Renal cortex interstitium (tissue), 15 donors: ENCODE measurements at places on chromosomes 6 and 20. TPM values are rescaled to one million over a fixed set of nuclear protein-coding genes. Genes with fewer than 3 reads are reported as not detected.
A peak's percentile ranks its signal among the peaks of the same experiment; 100 is the strongest.

The ABHD12 gene
- polyA plus RNA-seq, result 49.7 TPM

The RSPH3 gene
- 22.6 TPM for polyA plus RNA-seq

The GNAS-AS1 gene
- 0.97 TPM for polyA plus RNA-seq

The TMEM217 gene
- polyA plus RNA-seq, result 2.5 TPM

The KCNK16 gene
- polyA plus RNA-seq, result not detected

The OPRM1 gene
- not detected for polyA plus RNA-seq

The TSBP1 gene
- polyA plus RNA-seq, result 0.13 TPM

The NSFL1C gene
- 110 TPM for polyA plus RNA-seq

The TAGAP gene
- 0.84 TPM for polyA plus RNA-seq

The RHAG gene
- 0.56 TPM for polyA plus RNA-seq

The C4A gene
- 15.7 TPM for polyA plus RNA-seq

The NKX2-4 gene
- not detected for polyA plus RNA-seq

The RAB32 gene
- polyA plus RNA-seq, result 29.4 TPM

The MMP24 gene
- polyA plus RNA-seq, result 1.6 TPM

DNA sequence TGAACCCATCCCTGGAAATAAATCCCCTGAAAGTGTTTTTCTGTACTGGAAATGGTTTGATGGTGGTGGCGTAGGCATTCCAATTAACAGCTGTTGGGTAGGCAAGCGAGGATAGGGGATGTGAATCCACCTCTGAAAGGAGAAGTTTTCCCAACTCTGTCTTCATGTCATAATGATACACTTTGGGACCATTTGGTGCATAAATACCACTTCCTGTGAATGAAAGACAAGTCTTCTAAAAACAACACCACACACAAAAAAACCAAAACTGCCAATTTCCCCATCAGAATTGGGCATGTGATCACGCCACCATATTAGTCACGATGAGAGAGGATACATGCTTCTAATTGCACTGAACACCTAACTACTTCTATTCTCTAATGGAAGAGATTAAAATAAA, 6.4 kb downstream of the VNN2 start:
- DNase-seq, result no peak

- DNase-seq, result no peak
Measured at GRCh38 chr20:53439046-53439445, 154.6 kb downstream of the ZNF217 start.

DNA sequence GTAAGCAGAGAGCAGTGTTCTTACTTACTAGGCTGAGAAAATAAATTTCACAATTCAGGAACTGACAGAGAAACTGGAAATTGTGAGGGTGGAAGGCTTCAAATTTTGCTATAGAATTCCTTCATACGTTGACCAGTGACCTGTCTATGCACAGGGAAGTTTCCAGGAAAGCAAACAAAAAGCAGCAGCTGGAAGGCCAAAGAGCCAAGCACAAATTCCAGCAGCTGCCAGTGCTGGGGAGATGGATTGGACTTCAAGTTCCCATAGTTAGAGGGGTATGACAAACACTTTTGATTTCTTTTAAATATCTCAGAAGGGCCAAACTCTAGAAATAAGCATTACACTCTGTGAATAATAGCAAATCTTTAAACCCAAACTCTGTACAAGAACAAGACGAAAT, 299.1 kb upstream of the KCNQ5 start:
- no peak for DNase-seq

GRCh38 chr6:73074175-73074574, 151.1 kb downstream of the KHDC1L start:
- no peak for DNase-seq

DNA sequence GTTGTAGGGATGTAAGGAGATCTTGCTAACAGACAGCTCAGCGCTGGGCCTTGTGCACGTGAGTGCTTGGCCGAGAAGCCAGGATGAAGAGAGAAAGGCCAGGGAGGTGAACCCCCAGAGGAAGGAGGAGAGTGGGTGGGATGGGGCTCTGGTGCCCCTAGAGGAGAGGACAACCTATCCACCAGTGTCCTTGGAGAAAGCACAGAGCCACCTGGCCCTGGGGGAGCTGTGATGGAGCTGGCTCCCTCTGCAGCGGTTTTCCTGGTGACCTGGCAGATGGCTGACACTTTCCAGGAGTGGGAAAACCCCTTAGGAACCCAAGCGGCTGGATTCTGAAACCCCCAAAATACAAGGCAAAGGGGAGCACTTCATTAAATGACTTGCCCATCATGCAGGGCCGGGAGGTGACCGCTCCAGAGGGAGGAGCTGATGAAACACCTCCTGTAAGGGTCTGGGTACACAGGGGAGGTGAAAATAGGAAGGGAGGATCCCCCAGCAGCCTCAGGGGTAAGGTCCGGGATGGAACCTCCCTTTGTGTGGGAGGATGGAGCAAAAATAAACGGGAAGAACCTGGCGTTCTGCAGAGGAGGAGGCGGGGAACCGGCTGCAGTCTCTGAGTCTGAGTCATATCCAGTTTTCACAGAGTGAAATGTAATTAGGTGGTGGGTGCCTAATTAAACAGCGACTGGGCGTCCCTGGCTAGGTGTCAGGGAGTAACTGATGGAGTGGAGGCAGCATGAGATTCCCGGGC, 80.4 kb downstream of the SULF2 start:
- DNase-seq, result no peak

DNA sequence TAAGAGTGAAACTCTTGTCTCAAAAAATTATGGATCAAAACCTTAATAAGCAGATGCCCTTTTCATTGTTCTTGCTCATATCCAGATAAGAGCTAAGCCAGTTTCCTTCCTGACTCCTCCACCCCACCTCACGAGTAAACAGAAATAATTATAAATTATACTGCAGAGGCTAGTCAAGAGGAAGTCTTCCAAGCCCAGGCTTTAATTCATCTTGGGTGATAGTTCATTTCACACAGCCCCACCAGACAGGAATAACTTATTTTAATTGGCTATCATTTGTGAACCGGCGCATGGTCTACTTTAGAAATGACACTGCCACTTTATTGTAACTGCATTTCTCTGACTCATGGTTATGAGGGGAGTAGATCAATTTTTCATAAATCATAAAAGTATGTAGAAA, 102.0 kb downstream of the BTBD3 start:
- DNase-seq, result no peak

DNA sequence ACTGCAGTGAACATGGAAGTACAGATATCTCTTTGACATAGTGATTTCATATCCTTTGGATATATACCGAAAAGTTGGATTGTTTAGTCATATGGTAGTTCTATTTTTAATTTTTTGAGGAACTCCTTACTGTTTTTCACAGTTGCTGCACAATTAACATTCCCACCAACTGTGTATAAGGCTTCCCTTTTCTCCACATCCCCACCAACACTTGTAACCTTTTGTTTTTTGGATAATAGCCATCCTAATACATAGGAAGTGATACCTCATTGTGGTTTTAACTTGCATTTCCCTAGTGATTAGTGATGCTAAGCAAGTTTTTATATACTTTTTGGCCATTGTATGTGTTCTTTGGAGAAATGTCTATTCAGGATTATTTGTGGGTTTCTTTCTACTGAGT, 45.1 kb upstream of the TENT5A start:
- no peak for DNase-seq

- DNase-seq, result no peak
Measured at GRCh38 chr6:40936818-40937251, 102.2 kb downstream of the UNC5CL start.

DNA sequence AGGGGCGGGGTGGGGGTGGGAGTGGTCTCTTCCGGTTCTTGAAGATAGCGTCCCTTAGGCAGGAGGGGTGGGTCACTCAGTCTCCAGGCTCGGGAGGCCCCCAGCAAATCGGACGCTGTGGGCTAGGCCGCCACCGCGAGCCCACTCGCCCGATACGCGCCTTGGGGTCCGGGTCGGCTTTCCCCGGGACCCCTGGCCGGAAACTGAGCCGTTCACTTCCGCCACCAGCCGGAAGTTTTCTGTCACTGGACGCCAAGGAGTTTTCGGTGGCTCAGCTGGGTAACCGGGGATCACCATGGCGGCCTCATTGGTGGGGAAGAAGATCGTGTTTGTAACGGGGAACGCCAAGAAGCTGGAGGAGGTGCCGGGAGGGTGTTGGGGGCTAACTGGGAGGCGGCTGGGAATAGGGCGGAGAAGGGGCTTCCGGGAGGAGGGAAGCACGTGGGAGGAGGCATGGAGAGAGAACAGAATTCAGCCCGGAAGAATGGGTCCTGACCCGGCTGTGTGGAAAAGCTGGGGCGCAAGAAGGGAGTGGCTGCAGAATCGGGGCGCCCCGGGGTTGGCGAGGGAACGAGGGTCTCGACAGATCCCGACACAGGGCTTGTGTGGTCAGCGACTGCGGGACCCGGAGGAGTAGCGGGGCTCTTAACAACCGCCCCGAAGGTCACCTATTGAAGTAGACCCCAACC, at the start of gene ITPA:
Gene ITPA, plus strand, starts transcription at position 242 of the 689 bp plus-strand sequence. Its CDS starts 54 bp downstream, at position 296.
- DNase-seq, result peak; percentile 52

DNA sequence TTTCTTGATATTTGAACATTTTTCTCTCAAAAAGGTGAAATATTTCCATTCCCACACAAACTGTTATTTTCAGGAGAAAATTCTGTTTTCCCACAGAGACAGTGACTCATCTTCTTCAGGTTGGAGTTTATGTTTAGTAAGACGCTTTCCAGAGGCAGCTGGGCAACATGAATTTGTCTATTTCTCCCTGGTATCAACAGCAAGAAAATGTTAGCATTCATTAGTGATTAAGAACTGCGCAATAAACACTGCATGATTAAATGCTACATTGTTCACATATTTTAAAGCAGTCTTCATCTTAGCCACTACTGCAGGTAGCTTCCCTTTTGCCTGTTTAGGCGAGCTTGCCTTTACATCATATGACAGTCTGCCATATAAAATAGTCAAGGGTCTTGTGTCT, 295.7 kb downstream of the C6orf118 start:
- no peak for DNase-seq

GRCh38 chr20:4635342-4635741, 86.4 kb upstream of the PRND start:
- DNase-seq, result no peak

- DNase-seq, result no peak
Measured at GRCh38 chr6:133632206-133632605, 256.7 kb upstream of the TCF21 start.

- DNase-seq, result no peak
Measured at GRCh38 chr6:84707171-84707570, 57.2 kb downstream of the TBX18 start.

DNA sequence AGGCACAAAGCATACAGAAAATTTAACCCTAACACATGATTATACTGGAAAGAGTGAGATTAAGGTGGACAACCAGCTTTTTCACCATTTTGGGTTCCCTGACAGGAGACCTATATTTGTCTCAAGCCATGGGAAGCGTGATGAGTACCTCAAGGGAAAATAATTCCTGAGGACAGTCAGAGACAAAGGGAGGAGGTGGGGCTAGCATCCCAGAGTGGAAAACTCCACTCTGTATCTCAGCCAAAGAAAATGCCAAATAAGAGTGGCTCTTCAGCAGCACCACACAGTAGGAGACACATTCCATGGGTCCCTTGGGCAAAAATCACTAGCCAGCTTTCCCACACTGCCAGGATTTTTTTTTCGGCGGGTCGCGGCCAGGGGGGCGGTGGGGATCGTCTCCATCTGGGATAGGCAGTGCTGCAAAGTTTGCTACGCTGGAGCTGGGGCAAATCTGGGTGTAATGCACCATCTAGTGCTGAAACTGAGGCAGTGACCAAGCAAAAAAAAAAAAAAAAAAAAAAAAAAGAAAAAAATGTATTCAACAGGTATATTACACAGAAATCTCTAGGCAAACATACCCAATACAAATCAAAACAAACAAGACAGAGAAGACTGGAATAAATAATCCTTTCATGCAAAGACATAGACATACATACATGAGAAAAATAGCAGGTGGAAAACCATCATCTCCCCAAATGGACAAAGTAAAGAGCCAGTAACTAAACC, 77.3 kb upstream of the SLC35F1 start:
- DNase-seq, result no peak

DNA sequence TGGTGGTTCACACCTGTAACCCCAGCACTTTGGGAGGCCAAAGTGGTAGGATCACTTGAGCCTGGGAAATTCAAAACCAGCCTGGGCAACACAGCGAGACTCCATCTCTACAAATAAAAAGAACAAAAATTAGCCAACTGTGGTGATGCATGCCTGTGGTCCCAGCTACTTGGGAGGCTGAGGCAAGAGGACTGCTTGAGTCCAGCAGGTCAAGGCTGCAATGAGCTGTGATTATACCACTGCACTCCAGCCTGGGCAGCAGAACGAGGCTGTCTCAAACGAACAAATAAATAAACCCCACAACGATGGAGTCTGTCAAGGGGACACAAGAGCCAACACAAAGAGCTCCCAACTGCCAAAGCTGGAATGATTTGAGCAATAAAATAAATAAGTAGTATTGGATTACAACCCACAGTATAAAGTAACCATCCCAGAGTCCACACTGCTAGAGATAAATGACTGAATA, 13.5 kb downstream of the ZMYND8 start:
- DNase-seq, result no peak

DNA sequence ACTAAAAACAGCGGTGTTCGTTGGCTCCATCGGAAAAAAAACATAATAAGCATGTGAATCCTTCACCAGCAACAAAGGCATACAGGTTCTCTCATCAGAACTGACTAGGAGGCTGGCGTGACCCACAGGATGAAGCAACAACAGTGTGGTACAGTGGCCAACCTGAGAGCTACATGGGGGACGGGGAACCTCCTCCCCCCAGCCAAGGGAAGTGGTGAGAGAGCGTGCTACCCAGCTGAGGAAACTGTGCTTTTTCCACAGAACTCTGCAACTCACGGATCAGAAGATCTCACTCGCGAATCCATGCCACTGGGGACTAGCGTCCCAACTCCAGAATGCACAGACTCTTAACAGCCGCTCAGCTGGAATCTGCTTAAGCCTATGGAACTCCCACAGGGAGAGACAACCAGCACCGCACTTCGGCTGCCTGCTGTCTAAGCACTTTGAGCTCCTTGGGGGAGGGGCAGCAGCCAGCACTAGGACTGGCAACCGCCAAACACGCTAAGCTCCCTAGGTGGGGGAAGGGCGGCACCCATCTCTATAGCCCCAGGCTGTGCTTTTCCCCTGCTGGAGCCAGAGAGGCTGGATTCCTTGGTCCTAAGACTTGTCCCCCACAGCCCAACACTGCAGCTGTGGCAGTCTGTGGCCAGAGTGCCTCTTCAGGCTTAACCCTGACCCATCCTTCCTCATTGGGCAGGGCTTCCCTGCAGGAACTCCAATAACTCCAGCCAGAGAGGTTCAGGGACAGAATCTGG, 538.3 kb upstream of the BTBD3 start:
- no peak for DNase-seq

GRCh38 chr6:38034274-38034914, 214.9 kb downstream of the ZFAND3 start:
- DNase-seq, result peak; percentile 16
